ENCODE measurements at places on chromosomes 1 and 21.

DNA sequence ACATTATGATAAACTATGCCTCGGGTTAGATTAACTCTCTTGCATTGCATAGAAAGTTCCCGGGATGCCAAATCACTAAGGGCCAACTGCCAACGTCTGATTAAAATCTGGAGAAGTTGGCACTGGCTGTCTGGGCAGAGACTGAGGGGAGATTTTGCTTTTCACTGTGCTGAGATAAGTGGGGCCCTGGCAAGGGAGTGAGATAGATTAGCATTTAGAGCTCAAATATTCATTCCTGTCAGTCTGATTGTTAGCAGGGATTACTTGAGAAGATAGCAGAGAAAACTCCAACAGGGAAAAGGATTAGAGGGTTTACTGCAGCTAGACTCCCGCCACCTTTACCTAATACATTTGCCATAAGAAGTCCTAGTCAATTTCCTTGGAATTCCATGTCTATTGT is 714.1 kb upstream of the CHRM3 start:
- DNase-seq = no peak

GRCh38 chr1:4741876-4742423 is 87.5 kb downstream of the AJAP1 start:
- DNase-seq = no peak

- no peak for DNase-seq
These were observed 2.7 kb downstream of the TMEM240 start for GRCh38 chr1:1537626-1538250.

GRCh38 chr1:90963236-90963635 is 58.6 kb downstream of the ZNF644 start:
- no peak for DNase-seq

DNA sequence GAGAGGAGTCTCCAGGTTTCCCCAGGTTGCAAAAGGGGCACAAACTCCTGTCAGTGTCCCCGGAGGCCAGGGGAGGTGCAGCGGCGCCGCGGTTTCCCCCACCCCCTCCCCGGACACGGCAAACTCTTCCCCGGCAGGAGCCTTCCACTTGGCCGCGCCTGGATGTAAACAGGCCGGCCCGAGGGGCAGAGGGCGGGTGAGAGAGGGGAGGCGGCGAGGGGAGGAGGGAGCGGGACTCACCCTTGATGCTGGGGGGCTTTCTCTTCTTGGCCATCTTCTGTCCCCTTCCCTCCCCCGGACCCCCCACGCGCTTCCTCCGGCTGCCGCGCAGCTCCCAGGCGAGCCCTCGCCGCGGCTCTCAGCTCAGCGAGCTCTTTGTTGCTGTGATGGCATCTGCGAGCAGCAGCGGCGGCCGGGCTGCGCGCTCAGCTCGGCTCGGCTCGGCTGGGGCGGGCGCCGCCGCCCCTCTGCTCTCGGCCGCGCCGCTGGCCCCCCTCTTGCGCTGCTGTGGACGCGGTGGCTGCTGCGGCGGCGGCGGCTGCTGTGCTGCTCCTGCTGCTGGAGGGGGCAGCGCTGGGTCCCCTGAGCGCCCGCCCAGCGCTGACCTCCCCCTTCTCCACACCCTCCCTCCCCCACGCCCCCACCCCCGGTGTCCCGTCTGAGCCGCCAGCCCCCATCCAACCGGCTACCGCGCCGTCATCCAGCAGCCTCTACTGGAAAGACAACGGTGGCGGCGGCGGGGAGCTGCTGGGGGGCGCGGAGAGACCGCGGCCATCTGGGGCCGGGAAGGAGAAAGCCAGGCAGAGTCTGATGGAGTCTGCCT is 4.9 kb upstream of the SLC44A5 start:
- no peak for DNase-seq

GRCh38 chr1:147618077-147618569 is 52.2 kb downstream of the ACP6 start:
- no peak for DNase-seq

GRCh38 chr1:12296623-12297022 is 66.8 kb downstream of the VPS13D start:
- DNase-seq = peak; percentile 14

- no peak for DNase-seq
These were observed 8.5 kb downstream of the APP start for GRCh38 chr21:26162081-26162480.

DNA sequence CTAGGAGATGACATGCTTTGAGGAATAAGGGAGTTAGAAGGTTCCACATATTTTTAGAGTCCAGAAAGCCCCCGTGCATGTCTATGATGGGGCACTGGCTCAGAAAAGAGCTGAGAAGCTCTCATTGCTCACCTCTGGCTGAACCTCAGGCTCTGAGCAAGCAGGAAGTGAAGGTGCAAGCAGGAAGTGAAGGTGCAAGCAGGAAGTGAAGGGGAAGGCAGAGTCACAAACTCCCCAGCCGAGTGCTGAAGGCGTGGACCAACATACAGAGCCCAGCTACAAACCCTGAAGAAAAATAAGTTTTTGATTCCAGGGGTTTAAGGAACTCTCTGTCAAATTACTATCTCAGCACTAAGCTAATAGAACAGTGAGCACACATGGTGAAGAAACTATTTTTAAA is 7.0 kb downstream of the KRTAP10-8 start:
- DNase-seq = no peak

DNA sequence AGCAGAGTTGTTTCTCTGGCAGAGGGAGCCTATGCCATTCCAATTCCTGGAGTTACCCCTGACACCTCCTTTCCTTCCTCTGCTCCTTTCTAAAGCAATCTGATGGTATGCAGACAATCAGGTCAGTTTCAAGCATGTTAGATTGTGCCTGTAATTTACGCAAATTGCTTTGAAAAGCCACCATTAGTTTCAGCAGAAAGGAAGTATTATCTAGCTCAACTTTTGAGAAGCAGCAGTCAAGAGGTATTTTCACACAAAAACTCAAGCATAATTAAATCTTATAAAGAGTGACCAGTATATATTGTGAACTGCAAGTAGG is 2.2 kb downstream of the ERRFI1 start:
- DNase-seq = no peak

DNA sequence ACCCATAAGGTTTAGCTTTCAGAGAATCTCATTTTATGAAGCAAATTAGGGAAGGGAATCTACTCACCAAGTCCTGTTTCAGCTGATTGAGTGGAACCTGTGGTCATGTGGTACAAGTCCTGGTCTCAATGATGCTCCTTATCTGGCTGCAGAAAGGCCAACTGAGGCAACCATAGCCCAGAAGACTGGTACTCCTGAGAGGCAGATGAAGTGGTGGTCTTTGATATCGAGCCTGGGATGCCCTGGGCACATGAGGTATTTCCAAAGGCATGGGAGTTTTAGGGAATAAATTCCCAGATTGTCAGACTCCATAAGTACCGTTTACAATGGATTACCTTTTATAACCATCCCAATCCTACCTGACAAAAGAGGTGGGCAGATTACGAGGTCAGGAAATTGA is 3.3 kb downstream of the MX1 start:
- no peak for DNase-seq

DNA sequence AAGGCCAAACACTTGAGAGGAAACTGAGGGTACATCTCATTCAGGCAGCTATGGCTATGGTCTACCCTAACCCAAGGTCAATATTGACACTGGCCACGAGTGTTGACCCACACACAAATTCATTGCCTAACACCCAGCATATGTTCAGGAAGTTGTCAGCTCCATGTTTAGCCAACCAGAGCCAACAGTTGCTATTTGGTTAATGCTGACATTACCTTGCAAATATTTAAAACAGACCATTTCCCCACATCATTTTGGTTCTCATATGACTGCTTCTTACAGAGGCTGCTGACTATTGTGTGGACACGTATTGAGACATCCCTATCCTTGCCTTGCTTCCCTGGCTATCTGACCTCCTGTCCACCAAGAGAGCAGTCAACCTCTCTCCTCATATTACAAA is 97.3 kb downstream of the LMX1A start:
- DNase-seq = no peak

DNA sequence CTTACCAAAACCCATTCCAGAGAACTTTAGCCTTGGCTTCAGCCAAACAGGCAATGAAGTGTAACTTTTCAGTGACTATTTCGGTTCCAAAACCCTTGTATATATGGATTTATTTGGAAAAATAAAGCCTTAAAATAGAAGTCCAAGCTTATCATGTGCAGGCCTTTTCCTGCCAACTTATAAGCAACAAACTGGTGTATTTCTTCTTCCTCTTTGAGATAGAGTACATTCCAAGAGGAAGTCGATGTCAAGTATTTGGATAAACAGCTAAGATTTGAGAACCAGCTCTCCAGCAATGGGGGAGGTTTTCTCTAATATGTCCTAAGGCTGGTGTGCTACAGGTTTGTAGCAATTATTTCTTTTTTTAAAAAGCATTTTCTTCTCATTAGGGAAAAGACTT is 407.8 kb downstream of the DUSP10 start:
- DNase-seq = peak; percentile 22

DNA sequence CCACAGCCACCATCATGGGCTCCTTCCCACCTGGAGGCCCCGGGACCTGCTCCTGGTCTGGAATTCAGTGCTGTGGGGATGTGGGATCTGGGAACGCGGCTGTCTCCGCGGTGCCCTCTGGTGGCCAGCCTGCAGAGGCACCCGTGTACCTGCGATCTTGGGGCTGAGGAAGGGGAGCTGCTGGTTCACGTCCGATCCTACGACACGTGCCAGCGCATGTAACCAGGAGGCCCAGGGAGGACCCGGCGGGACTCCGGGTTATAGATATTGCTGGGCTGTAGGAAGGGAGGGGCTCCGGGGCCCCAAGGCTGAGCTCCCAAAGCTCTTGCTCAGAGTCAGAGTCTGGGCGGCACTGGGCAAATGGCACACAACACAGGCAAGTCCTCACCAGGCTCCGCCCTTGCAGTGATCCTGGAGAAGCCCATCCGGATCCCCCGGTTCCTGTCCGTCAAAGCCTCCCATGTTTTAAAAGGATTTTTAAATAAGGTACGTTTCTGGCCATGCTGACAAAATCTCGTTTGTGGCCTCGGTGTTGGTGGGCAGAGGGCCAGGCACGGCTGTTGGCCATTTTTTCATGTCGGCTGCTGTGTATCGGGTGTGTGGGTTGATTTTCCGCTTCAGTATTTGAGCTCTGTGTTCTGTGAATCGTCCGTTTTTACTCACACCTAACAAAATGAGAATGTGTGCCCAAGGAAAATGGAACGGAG is 20.1 kb downstream of the FAAP20 start:
- peak; percentile 66 for DNase-seq

DNA sequence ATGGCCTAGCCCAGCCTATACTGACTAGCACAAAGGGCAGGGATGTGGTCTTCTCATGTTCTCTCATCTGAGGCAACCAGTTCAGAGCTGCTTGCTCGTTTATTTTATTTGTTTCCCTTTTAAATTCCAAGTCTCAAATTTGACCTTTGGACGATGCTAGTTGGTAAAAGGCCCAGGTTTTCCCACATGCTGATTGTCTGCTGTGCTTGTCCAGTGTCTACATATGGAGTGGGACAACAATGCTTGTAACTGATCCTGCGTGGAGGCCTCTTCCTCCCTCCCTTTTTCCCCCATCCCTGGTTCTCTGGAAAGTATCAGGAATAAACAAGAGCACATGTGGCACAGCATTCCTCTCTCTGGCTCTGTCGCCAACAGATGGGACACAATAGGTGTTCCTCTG is 34.0 kb upstream of the BEND5 start:
- no peak for DNase-seq

DNA sequence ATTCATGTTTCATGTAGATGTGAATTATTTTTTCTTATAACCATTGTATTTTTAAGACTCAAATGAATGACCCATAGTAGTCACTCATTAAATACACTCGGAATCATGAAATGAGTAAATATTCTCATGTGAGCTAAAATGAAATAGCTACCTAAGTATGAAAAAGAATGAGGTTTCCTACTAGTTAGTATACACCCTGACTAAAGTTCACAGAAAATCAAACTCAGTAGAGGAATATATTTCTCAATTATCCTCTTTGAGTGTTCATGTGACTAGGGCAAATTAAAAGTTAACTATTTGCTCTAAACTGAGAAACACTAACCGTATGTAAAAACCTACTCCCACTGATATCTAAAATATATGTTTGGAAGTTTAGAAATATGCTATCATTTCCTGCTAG is 187.8 kb downstream of the BRINP3 start:
- DNase-seq = no peak

GRCh38 chr1:167791281-167792187 is 69.8 kb downstream of the MPZL1 start:
- peak; percentile 92 for DNase-seq

GRCh38 chr1:197415221-197415620 is 147.2 kb downstream of the CRB1 start:
- DNase-seq = no peak

DNA sequence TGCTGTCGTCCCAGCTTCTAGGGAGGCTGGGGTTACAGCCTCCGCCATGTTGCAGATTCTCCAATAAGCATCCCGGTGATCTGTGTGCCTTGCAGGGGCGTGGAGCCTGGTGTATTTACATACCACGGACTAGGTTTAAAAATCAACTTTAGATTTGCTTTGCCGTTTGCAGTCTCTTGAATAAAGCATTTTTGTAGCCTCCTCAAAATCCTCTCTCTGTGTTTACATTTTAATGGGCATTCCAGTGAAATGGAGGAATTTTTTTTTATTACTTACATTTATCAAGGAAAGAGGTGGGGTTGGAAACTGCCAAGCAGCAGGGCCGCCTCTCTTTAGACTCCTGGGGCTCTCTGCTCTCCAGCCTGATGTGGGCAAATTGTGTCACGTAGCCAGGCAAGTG is 437.5 kb upstream of the VAMP3 start:
- no peak for DNase-seq

- peak; percentile 24 for DNase-seq
These were observed 68.9 kb upstream of the PARP1 start for GRCh38 chr1:226476648-226477319.

DNA sequence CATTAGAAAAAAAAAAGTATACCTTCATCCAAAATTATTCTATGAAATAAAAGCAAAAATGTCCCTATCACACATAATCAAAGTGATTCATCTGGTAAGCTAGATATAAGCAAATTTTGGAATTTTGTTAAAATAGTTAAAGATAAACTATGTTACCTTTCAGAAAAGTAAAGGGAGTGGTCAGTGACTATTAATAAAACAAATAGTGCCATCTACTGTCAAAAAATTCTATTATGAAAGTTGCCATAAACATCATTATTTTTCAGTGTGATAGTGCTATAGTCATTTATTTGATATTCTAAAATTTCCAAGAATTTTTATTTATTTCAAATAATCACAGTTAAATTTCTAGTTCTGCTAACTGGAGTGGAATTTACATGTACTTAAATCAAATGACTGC is 803.7 kb downstream of the KCNT2 start:
- no peak for DNase-seq

DNA sequence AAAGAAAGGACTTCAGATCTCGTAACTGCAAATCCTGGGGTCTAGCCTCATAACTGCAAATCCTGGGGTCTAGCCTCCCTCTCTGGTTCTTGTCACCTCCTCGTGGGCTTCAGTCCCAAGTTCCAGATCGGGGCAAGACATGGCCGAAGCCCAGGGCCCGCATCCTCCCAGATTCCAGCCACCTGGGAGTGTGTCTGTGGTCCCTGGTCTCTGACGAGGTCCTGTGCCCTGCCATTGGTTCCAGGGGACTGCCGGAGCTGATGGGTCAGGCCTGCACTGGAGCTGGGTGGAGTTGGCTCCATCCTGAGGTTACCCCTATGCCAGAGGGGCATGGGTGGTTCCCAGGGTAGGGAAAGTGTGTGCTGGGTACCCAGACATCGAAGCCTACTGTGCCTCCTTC is 17.7 kb upstream of the C1orf174 start:
- DNase-seq = no peak

- peak; percentile 58 for DNase-seq
These were observed 86.3 kb downstream of the VWA5B1 start for GRCh38 chr1:20376880-20377494.

Data from suppressor macrophage (primary cell).